Central memory CD8-positive, alpha-beta T cell (primary cell): ENCODE measurements at places on chromosomes 5 and 9.
A peak's percentile ranks its signal among the peaks of the same experiment; 100 is the strongest.

DNA sequence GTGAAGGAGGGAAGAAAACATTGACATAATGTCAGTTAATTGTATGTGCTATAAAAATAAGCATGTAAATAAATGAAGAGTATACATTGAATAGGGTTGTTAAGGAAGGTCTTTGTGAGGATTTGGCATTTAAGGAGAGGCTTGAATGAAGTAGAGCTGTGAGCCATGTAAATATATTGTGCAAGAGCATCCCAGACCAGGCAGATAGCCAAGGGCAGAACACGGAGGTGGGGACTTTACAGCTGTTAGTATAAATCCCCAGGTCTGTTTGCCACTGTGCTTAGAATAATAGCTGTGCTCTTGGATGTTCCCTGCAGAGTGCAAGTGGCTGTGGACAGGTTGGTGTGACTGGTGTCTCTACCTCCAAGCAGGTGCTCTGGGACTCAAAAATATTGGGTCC lies 211.7 kb downstream of the LRRC70 start:
- H3K36me3 ChIP-seq = no peaks in the 10 kb centered on the region
- no peak overlapping the region for H3K4me3 ChIP-seq
- no peak for DNase-seq

GRCh38 chr5:136382071-136382470 lies 16.7 kb upstream of the TRPC7 start:
- no peaks in the 10 kb centered on the region for H3K27me3 ChIP-seq
- H3K4me3 ChIP-seq = no peak overlapping the region
- no peak for DNase-seq
- no peaks in the 10 kb centered on the region for H3K4me1 ChIP-seq

GRCh38 chr9:122016309-122016708 lies 76.8 kb downstream of the TTLL11 start:
- no peak overlapping the region for H3K4me3 ChIP-seq
- H3K4me1 ChIP-seq = peaks cover 4% of the 10 kb centered on the region
- no peaks in the 10 kb centered on the region for H3K27me3 ChIP-seq
- peak overlapping the region; percentile 5 for H3K27ac ChIP-seq

- H3K27me3 ChIP-seq = peaks cover 29% of the 10 kb centered on the region
- no peak overlapping the region for H3K4me3 ChIP-seq
- no peak for DNase-seq
- no peaks in the 10 kb centered on the region for H3K4me1 ChIP-seq
- no peaks in the 10 kb centered on the region for H3K36me3 ChIP-seq
- no peak overlapping the region for H3K27ac ChIP-seq
Observed at GRCh38 chr5:135739383-135739981, 95.0 kb upstream of the SLC25A48 start.

DNA sequence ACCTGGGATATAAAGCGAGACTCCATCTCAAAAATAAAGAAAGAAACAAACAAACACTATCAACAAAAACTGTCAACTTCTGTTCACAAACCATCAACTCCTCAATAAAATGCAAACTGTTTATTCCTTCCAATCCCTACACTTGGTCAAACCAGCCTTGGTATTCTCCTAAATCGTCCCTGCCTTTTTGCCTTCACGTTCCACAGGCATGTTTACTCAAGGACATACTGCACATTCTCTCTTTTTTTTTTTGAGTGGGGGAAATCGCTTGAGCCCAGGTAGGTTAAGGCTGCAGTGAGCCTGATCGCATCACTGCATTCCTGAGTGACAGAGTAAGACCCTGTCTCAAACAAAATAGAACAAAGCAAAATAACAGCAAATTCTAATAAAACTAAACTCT lies 13.0 kb downstream of the UBAP2 start:
- no peaks in the 10 kb centered on the region for H3K27me3 ChIP-seq
- no peak overlapping the region for H3K27ac ChIP-seq
- H3K36me3 ChIP-seq = peaks cover 11% of the 10 kb centered on the region
- no peak for DNase-seq
- H3K4me3 ChIP-seq = no peak overlapping the region
- H3K4me1 ChIP-seq = peaks cover 21% of the 10 kb centered on the region

DNA sequence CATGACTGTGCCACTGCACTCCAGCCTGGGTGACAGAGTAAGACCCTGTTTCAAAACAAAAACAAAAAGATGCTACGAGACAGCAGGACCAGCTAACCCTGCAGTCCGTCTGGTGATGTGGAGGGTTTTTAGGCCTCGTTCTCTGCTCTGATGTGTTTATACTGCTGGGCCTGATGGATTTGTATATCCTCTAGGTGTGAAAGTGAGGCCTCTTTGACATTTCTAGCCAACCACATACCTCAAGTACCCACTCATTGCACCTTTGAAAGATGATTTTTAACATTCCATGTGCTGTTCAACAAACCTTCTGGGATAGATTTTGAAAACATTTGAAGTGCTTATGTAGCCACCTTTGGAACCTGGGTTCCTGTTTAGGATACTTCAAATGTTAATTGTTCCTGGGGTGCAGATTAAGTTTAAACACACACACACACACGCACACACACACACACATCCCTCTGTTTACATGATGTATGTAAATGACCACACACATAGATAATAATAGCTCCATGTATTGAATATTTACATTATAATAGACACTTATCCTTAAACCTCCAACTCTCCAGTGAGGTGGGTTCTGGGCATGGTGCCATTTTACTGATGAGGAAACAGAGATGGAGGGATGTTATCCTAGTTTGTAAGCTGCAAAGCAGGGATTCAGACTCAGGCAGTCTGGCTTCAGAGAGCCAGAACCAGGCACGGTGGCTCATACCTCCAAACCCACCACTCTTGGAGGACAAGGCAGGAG lies 48.8 kb upstream of the GOLPH3 start:
- H3K27me3 ChIP-seq = no peaks in the 10 kb centered on the region
- DNase-seq = no peak
- peaks cover 7% of the 10 kb centered on the region for H3K36me3 ChIP-seq
- no peaks in the 10 kb centered on the region for H3K4me1 ChIP-seq

- H3K36me3 ChIP-seq = peaks cover 26% of the 10 kb centered on the region
- no peak overlapping the region for H3K27ac ChIP-seq
- no peaks in the 10 kb centered on the region for H3K4me1 ChIP-seq
- no peak overlapping the region for H3K4me3 ChIP-seq
- DNase-seq = no peak
Observed at GRCh38 chr9:125479846-125480615, 218.4 kb downstream of the GAPVD1 start.

DNA sequence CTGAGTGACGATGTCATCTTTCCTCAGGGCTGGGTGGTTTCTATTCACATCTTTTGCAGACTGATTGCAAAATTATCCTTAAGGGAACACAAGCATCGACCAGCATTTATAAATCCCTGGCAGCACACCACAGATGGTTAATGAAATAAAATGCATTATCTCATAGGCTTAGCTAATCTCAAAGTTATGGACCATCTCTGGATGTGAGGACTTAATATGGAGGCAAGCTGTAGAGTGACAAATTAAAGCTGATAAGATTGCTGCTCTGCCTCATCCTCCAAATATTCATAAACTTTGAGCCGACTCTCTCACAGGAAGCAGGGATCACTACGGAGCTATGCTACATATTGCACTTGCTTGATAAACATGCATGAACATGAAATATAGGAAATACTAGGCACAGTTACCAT lies 663.2 kb upstream of the RGMB start:
- H3K4me1 ChIP-seq = no peaks in the 10 kb centered on the region
- H3K27ac ChIP-seq = no peak overlapping the region
- DNase-seq = no peak
- no peaks in the 10 kb centered on the region for H3K27me3 ChIP-seq
- no peak overlapping the region for H3K4me3 ChIP-seq
- no peaks in the 10 kb centered on the region for H3K36me3 ChIP-seq

GRCh38 chr5:58460002-58460731 lies at the start of gene PLK2:
PLK2 (minus strand) TSS chr5:58460086; CDS start chr5:58459959, 127 bp downstream.
- peak within 1 kb of the TSS; percentile 78 for H3K27ac ChIP-seq
- H3K4me3 ChIP-seq = peak within 1 kb of the TSS; percentile 76
- DNase-seq = peak; percentile 81
- peaks cover 14% of the 10 kb centered on the region for H3K4me1 ChIP-seq

- H3K27me3 ChIP-seq = no peaks in the 10 kb centered on the region
- no peaks in the 10 kb centered on the region for H3K4me1 ChIP-seq
- no peak overlapping the region for H3K27ac ChIP-seq
- no peak overlapping the region for H3K4me3 ChIP-seq
- H3K36me3 ChIP-seq = no peaks in the 10 kb centered on the region
Observed at GRCh38 chr9:84891924-84892323, 222.4 kb downstream of the NTRK2 start.

DNA sequence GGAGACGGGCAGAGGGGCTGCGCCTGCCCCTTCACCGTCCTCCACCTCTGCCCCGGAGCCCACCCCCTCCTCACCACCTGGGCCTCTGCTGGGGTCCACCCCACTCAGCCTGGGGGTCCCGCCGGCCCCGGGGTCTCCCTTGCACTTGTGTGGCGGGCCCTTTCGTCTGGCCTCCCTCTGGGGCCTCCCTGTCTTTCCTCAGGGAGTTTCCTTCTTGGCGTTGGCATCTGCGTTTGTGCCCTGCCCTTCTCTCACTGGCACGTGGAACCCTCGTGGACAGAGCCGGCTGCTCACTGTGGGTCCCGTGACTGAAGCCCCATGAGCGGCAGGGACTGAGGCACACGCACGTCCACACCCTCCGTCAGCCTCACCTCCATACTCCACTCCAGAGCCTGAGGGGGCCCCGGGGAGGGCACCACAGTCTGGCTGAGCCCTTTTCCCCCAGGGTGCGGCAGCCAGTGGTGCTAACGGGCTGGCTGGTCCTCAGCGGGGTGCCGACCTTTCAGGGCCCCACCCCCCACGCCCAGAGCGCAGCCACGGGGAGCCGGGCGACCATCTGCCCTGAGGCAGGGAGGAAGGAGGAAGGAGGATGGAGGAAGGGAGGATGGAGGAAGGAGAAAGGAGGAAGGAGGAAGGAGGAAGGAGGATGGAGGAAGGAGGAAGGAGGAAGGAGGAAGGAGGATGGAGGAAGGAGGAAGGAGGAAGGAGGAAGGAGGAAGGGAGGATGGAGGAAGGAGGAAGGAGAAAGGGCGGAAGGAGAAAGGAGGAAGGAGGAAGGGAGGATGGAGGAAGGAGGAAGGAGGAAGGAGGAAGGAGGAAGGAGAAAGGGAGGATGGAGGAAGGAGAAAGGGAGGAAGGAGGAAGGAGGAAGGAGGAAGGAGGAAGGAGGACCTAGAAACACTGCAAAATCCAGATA lies 53.0 kb upstream of the NRARP start:
- no peaks in the 10 kb centered on the region for H3K4me1 ChIP-seq
- DNase-seq = no peak

- no peak overlapping the region for H3K4me3 ChIP-seq
- no peaks in the 10 kb centered on the region for H3K36me3 ChIP-seq
- H3K4me1 ChIP-seq = no peaks in the 10 kb centered on the region
- DNase-seq = no peak
- H3K27ac ChIP-seq = no peak overlapping the region
Observed at GRCh38 chr5:168023191-168023590, 268.3 kb upstream of the WWC1 start.

DNA sequence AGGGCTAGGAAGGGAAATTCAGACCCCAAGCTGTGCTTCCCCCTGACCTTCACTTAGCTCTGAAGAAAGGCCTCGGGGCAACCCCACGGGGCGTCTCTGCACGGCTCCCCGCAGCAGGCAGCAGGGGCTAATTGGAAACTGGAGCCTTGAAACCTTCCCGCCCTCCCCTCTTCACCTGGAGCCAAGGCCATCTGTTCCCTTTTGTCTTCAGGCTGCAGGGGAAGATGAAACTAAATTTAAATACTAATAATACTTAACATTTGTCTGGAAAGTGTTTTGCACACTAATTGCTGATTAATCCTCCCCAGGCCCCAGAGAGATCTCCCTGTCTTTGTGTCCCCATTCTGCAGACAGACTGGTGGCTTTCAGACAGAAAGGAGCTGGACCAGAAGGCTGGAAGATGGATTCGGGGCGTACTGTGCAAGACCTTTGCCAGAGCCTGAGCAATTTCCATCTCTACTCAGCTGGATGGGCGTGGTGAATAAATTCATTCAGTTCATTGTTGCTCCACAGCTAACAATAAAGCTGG lies 34.1 kb upstream of the CPLX2 start:
- no peaks in the 10 kb centered on the region for H3K36me3 ChIP-seq
- no peak for DNase-seq
- no peaks in the 10 kb centered on the region for H3K4me1 ChIP-seq

GRCh38 chr5:123814801-123815470 lies 303.0 kb downstream of the CSNK1G3 start:
- H3K36me3 ChIP-seq = no peaks in the 10 kb centered on the region
- no peaks in the 10 kb centered on the region for H3K4me1 ChIP-seq
- no peaks in the 10 kb centered on the region for H3K27me3 ChIP-seq
- H3K27ac ChIP-seq = no peak overlapping the region
- no peak for DNase-seq
- H3K4me3 ChIP-seq = no peak overlapping the region

- peaks cover 14% of the 10 kb centered on the region for H3K27me3 ChIP-seq
- no peak for DNase-seq
- H3K4me3 ChIP-seq = no peak overlapping the region
- peaks cover 3% of the 10 kb centered on the region for H3K36me3 ChIP-seq
- H3K4me1 ChIP-seq = no peaks in the 10 kb centered on the region
Observed at GRCh38 chr5:61866930-61867329, 439.1 kb upstream of the KIF2A start.

- H3K36me3 ChIP-seq = peaks cover 57% of the 10 kb centered on the region
- H3K27ac ChIP-seq = no peak overlapping the region
- no peak overlapping the region for H3K4me3 ChIP-seq
- no peak for DNase-seq
- no peaks in the 10 kb centered on the region for H3K27me3 ChIP-seq
Observed at GRCh38 chr5:177241768-177242167, 61.8 kb downstream of the RAB24 start.

DNA sequence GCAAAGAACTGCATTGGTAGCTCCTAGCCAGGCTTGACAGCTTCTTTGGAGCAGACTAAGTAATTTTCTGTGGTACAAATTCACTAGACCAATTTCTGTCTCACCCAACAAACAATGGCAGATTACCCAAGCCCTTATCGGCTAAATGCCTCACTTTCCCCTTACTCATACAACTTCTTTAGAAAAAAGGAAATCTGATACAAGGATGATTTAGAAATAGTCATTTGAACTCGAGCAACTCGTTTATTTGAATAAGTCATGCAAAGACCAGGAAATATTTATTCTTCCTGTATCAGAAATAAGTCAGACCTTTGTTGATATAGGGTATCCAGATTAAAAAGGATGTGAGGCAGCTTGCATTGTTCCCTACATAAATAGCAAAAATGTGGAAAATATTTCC lies 170.4 kb upstream of the CDH6 start:
- no peak overlapping the region for H3K27ac ChIP-seq
- no peaks in the 10 kb centered on the region for H3K27me3 ChIP-seq
- H3K36me3 ChIP-seq = no peaks in the 10 kb centered on the region
- no peak for DNase-seq
- H3K4me1 ChIP-seq = no peaks in the 10 kb centered on the region

DNA sequence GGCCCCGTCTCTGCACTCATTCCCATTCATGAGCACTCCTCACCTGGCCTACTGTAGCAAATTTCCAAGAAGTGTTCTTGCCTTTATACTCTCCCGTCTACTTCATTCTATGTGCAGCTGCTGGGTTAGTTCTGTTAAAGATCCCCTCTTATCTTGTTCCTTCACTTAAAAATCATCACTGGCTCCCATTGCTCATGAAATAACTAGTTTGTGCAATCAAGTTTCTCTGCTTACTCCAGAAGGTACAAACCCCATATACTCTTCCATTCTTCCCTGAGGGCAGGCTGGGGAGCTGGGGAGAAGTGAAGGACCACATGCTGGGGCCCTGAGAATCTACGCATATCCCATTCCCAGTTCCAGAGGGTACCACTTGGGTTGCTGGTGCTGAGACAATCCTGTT lies 84.4 kb upstream of the KLF9 start:
- H3K4me1 ChIP-seq = peaks cover 13% of the 10 kb centered on the region
- no peaks in the 10 kb centered on the region for H3K36me3 ChIP-seq
- DNase-seq = no peak
- no peaks in the 10 kb centered on the region for H3K27me3 ChIP-seq
- H3K27ac ChIP-seq = no peak overlapping the region
- no peak overlapping the region for H3K4me3 ChIP-seq
